ENCODE measurements at places on chromosomes 1 and 21. TPM values are rescaled to one million over a fixed set of nuclear protein-coding genes. Genes with fewer than 3 reads are reported as not detected.

GRCh38 chr1:14363707-14364413 lies 234.6 kb upstream of the KAZN start:
- H3K4me3 ChIP-seq: no peak overlapping the region
- no peak overlapping the region for H3K27ac ChIP-seq
- no peak for DNase-seq

DNA sequence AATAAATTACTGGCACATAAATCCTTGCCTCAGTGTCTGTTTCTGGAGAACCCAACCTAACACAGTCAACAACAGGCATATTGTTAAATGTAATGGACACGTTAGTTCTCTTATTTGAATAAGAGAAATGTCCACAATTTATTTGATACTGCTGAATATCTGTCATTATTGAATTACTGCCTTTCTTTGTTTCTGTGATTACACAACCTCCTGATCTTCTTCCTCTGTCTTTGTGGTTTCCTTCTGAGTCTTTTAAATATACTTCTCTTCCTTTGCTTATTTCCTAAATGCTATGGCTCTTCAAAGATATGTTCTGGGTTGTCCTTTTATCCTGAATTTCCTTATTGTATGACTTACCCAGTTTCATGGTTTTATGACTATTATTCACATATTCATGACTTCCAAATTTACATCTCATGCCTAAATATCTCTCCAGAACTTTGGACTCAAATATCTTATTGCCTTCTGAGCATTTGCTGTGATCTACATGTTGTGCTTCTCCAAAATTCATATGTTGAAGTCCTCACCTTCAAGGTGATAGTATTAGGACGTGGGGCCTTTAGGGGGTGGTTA lies 39.9 kb downstream of the MSH4 start:
- H3K4me1 ChIP-seq: no peaks in the 10 kb centered on the region
- H3K36me3 ChIP-seq: no peaks in the 10 kb centered on the region
- no peak for DNase-seq
- no peaks in the 10 kb centered on the region for H3K27me3 ChIP-seq
- no peak overlapping the region for H3K4me3 ChIP-seq

GCSAML gene
- not detected for total RNA-seq

- H3K36me3 ChIP-seq: no peaks in the 10 kb centered on the region
- no peak overlapping the region for H3K27ac ChIP-seq
- no peak overlapping the region for H3K4me3 ChIP-seq
- no peaks in the 10 kb centered on the region for H3K27me3 ChIP-seq
Measured at GRCh38 chr1:173099166-173099565, 48.4 kb upstream of the TNFSF18 start.

DNA sequence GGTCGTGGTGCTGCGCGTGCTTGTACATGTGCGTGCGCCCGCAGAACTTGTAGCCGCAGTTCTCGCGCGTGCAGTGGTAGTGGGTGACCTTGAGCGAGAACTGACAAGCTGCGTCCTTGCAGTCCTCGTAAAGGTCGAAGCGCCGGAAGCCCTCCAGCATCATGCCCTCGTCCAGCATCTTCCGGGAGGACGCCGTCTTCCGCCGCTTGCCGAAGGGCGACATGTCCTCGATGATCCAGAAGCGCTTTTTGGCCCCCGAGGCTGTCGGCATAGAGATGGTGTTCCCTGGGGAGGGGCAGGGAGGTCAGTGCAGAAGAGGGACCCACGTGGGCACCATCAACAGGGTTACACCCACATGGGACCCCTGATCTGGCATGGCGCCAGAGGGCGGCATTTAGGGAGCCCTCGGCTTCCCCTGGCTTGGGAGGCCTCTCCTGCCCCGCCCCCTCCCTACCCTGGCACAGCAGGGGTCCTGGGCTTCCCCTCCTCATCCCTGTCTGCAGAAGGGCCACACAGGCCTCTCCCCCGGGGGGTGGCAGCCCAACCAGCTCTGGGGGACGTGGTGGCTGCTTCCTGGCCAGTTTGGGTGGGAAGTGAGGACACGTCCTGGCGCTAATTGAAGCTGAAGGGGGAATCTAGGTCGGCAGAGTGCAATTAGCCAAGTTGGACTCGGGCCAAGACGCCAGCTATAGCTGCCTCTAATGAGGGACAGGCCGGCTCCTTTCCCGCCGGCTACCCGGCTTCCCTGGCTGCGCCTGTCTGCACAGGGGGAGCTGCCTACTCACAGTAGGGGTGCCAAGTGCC lies 156.5 kb downstream of the CASZ1 start:
- H3K4me1 ChIP-seq: peaks cover 15% of the 10 kb centered on the region
- peaks cover 26% of the 10 kb centered on the region for H3K27me3 ChIP-seq
- H3K27ac ChIP-seq: no peak overlapping the region
- H3K36me3 ChIP-seq: no peaks in the 10 kb centered on the region
- DNase-seq: no peak

ARTN gene
- total RNA-seq: not detected

DNA sequence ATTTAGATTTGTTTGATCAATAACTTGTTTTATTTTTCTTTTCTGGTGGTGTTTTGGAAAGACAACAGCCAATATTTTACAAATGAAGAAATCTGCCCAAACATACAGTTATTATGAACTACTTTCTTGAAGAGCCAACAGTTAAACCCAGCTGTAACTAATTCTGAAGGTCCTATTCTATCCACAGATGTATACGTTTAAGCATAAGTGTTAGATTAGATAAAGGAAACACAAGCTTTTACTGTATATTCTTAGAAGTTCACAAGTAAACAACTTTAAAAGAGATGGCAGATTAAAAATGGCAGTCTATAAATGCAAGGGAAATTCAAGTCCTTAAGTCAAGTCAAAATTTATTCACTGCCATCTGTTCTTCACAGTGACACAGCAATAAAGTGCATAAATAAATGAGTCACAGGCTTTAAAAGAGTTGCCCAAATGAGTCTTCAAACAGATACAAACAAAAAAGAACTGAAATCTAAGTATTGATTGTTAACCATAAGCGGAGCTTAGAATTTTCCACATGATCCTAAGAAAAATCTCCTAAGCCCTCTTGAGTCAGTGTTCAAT lies 49.9 kb upstream of the KCNH1 start:
- no peak for DNase-seq
- H3K36me3 ChIP-seq: no peaks in the 10 kb centered on the region
- peaks cover 4% of the 10 kb centered on the region for H3K27me3 ChIP-seq
- H3K27ac ChIP-seq: no peak overlapping the region
- H3K4me1 ChIP-seq: no peaks in the 10 kb centered on the region
- H3K4me3 ChIP-seq: no peak overlapping the region

GRCh38 chr21:37146320-37147235 lies 73.5 kb downstream of the TTC3 start:
- no peak for DNase-seq
- peaks cover 18% of the 10 kb centered on the region for H3K4me1 ChIP-seq
- H3K27ac ChIP-seq: peak overlapping the region; percentile 35
- H3K36me3 ChIP-seq: peaks cover 47% of the 10 kb centered on the region
- no peak overlapping the region for H3K4me3 ChIP-seq
- H3K27me3 ChIP-seq: no peaks in the 10 kb centered on the region

DNA sequence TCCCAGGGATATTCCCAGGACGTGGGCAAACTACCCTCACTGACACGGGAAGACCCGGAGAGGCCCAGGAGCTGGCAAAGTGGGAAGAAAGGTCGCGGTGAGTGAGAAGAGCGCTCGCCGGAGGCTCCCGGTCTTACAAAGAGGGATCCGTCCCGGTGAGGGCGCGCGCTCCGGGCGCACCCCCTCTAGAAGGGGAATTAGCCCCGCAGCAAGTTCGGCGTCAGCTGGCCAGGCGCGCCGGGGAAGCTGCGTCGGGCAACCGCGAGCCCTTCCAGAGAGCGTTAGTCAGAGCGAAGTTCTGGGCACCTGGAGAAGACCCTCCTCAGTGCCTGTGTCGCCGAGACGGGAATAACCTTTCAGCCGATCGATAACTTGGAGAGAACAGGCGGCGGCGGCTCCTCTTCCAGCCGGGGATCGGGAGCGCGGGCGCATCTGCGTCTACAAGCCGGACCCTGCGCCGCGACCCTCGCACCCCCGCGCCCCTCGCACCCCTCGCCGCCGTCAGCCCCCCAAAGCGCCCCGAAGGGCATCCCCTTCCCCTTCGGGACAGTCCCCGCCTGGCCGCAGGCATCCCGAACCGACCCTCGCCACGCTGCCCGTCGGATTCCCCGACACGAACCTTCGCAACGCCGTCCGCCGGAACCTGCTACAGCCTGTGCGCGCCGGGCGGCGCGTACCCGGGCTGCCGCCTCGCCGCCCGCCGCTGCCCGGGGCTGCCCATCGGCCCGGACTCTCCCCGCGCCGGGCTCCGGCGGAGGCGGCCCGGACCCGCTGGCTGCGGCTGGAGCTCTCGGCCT lies 485 bp downstream of the SIPA1L2 start:
- H3K27ac ChIP-seq: no peak overlapping the region
- H3K27me3 ChIP-seq: peaks cover 27% of the 10 kb centered on the region
- DNase-seq: no peak
- H3K4me3 ChIP-seq: peak overlapping the region; percentile 72
- H3K36me3 ChIP-seq: no peaks in the 10 kb centered on the region

B3GALT2 gene
- total RNA-seq: 2.1 TPM

USP21 gene
- 8.0 TPM for total RNA-seq

MIXL1 gene
- not detected for total RNA-seq

DNA sequence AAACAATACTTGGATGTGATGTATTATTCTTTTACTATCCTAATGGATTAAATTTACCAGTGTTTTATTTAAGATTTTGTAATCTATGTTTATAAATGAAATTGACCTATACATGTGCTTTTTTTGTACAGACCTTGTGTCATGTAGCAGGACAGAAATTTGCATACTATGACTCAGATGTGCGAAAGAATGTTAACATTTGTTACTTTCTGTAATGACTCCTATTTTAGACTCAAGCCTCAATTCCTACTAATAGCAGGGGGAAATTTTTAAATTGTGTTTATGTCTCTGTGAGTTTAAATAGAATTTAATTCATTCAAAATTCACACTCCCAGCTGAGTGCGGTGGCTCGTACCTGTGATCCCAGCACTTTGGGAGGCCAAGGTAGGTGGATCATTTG lies 21.8 kb upstream of the RIMKLA start:
- no peak overlapping the region for H3K27ac ChIP-seq
- no peak overlapping the region for H3K4me3 ChIP-seq
- DNase-seq: no peak
- no peaks in the 10 kb centered on the region for H3K27me3 ChIP-seq

GRCh38 chr1:205313563-205314308 lies 7.8 kb downstream of the NUAK2 start:
- H3K36me3 ChIP-seq: peaks cover 39% of the 10 kb centered on the region
- DNase-seq: no peak
- H3K27ac ChIP-seq: peak overlapping the region; percentile 16

DCST1 gene
- total RNA-seq: not detected

GRCh38 chr1:66438501-66438900 lies 95.5 kb upstream of the SGIP1 start:
- no peaks in the 10 kb centered on the region for H3K27me3 ChIP-seq
- H3K27ac ChIP-seq: peak overlapping the region; percentile 62
- no peak for DNase-seq
- H3K4me3 ChIP-seq: no peak overlapping the region

DNA sequence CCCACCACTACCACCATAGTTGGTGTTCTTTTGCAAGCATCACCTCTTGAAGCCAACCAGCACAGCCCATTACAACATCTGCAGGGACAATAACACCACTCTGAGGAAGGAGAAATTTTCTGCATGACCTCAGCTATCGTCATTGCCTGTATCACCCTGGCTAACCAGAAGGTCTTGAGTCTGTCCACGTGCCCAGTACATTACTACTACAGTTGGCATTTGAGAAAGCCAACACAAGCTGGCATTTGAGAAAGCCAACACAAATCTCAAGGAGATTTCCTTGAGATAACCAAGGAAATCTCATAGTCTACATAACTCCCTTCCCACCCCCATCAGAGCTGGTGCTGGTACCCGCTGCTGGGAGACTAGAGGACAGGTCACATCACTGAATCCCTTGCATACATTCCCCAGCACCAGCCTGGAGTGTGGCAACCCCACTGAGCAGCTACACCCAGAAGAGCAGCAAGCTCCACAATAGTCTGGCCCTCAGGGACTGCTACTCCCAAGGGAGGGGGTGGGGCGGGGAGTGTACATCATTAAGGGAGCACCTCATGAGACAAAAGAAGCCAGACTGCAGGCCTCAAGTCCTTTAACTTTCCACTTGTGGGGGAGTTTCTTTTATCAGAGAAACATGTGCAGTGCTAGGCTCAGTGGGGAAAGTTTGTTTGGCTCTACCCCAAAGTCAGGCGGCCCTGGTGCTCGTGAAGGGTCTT lies 46.0 kb upstream of the GUCA2A start:
- H3K27me3 ChIP-seq: no peaks in the 10 kb centered on the region
- H3K36me3 ChIP-seq: no peaks in the 10 kb centered on the region
- H3K4me3 ChIP-seq: no peak overlapping the region
- H3K27ac ChIP-seq: peak overlapping the region; percentile 17
- H3K4me1 ChIP-seq: peaks cover 31% of the 10 kb centered on the region

BRDT gene
- not detected for total RNA-seq

DNA sequence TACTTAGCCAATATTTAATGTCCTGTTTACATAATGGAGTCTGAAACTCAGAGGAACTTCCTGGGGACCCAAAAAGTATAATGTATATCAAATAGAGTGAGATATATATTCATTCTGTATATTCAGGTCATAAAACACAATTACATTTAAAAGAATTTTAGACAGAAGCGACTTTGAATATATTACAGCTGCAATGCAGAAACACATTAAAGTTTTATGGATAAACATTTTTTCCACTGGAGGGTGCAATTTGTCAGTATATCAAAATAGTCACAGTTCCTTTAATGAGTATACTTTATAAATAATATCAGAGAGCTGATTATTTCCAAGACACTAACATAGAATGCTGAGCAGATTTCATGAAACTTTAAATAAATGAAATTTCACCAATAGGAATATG lies 43.9 kb upstream of the CRB1 start:
- no peaks in the 10 kb centered on the region for H3K36me3 ChIP-seq
- no peak for DNase-seq
- no peaks in the 10 kb centered on the region for H3K4me1 ChIP-seq
- H3K27me3 ChIP-seq: no peaks in the 10 kb centered on the region
- H3K4me3 ChIP-seq: no peak overlapping the region
